ENCODE measurements at places on chromosomes 7 and 10. TPM values are rescaled to one million over a fixed set of nuclear protein-coding genes. Genes with fewer than 3 reads are reported as not detected.
A peak's percentile ranks its signal among the peaks of the same experiment; 100 is the strongest.

The FAM204A gene
- total RNA-seq, result 66.9 TPM

The HMX2 gene
- total RNA-seq, result not detected

The CACNB2 gene
- 73.5 TPM for total RNA-seq

The PTPRN2 gene
- total RNA-seq, result 3.0 TPM

The KLLN gene
- not detected for total RNA-seq

The CLCN1 gene
- not detected for total RNA-seq

The NCAPG2 gene
- 4.2 TPM for total RNA-seq

The RASA4B gene
- 22.1 TPM for total RNA-seq

DNA sequence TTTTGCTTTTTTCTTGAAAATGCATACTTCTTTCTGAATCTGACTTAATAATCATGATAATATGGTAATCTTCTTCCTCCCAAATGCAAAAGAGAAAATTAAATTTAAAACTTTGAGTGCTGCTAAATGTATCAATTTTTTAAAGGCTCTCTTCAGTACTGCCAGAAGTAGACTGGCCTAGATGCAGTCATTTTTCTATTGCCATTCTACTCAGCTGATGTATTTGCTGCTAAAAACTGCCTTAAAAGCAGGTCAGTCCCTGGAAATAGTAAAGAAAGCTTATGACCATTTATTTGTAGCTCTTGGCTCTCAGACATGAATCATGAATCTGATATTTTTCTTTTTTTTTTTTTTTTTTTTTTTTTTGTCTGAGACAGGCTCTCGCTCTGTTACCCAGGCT, 28.5 kb downstream of the NAPEPLD start:
- DNase-seq, result no peak

DNA sequence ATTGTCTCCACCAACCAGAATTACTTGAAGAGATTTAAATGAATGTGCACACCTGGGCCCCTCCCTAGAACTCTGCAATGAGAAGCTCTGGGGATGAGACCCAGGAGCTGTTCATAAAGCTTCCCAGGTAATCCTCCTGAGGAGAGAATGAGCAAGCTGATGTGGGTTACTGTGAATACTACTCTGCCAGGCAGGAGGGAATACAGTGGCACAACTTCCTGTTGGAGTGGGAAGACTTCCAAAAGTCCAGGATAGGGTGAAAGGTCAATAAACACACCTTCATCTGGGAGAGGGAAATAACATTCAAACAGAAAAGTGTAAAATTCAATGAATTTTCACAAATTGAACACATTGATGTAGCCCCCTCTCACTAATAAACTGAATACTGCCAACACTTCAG, 351.4 kb downstream of the ABCA13 start:
- DNase-seq, result no peak

DNA sequence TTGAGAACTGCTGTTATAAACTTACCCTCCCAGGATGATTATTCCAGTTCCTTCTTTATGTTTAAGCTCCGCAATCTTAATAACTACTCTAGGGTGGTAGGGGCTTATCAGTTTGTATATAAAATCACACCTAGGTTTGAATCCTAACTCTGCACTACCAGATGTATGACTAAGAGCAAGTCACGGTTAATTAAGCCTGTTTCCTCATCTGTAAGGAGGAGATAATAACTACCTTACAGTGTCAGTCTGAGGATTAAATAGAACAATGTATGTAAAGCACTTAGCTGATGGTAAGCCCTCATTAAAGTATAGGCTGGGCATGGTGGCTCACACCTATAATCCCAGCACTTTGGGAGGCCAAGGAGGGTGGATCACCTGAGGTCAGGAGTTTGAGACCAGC, 9.2 kb downstream of the DNA2 start:
- no peak for DNase-seq

- DNase-seq, result no peak
These were observed 128.9 kb downstream of the SDK1 start for GRCh38 chr7:3429981-3430380.

GRCh38 chr7:83739527-83739926, 90.6 kb upstream of the SEMA3E start:
- no peak for DNase-seq

GRCh38 chr10:19256331-19256730, 207.7 kb downstream of the MALRD1 start:
- no peak for DNase-seq

GRCh38 chr10:4847561-4848355, 21.8 kb downstream of the AKR1E2 start:
- peak; percentile 64 for DNase-seq

DNA sequence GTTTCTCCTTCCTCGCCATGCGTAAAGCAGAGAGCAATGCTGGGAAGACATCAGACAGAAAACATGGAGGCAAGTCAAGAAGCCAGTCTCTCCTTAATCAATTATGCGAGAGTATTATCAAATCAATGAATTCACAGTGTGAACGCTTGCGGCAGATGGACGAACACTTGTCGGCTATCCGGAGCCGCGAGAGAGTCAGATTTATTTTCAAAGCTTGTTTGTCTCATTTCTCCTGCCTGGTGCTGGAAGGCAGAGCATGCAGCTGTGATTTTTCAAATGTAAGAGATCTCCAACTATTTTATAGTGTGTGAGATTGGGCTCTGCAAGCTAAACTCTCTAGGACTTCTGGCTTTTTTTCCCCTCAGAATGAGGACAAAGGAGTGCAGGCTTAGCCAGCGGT, 252.3 kb downstream of the SNX10 start:
- DNase-seq, result no peak

DNA sequence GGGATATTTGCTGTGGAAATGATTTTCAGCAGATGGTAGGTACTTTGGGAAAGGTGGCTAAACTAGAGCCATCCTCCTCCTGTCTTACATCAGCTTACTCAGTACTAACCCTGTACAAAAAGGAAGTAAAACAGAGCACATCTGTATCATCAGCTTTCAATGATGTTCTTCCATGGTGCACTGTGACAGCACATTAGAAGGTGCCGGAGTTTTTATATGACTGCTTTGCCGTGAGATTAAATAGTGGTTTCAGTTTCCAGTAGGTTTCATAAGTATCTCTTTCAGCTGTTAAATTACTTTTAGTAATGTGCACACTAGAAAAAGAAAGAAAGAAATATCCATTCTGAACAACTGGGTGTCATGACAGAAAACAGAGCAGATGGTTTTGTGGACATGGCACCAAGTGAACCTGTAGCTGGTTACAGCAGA, 86.5 kb downstream of the ARID5B start:
- no peak for DNase-seq

DNA sequence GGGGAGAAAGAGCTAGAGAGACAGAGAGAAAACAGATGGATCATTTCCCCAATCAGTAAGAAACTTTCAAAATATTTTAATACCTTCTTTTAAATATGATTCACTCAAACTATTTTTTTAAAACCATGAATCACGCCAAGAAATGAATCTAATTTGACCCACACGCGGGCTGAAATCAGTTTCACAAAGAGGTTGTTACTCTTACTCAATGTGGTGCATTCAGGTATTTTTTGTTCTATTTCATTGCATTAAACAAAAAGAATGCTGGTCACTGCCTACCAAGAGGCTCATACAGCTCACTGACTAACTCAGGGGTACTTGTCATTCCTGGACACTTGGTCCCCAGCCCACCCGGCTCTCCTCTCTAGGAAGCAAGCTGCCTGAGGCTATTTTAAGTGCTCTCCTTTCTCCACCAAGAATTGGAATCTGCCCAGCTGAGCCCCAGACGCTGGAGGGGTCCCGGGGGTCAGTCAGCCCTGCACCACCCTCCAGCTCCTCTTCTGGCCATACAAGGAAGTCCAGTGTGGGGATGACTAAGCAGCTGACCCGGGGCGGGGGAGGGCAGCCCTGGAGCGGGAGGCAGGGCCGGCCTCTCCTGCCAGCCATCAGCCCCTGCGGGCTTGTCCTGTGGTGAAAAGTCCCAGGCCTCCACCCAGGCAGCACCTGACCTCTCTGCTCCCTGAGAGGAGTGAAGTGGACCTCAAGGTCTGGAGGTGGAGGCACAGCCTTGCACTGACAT, 21.7 kb upstream of the PFKP start:
- DNase-seq, result peak; percentile 95

DNA sequence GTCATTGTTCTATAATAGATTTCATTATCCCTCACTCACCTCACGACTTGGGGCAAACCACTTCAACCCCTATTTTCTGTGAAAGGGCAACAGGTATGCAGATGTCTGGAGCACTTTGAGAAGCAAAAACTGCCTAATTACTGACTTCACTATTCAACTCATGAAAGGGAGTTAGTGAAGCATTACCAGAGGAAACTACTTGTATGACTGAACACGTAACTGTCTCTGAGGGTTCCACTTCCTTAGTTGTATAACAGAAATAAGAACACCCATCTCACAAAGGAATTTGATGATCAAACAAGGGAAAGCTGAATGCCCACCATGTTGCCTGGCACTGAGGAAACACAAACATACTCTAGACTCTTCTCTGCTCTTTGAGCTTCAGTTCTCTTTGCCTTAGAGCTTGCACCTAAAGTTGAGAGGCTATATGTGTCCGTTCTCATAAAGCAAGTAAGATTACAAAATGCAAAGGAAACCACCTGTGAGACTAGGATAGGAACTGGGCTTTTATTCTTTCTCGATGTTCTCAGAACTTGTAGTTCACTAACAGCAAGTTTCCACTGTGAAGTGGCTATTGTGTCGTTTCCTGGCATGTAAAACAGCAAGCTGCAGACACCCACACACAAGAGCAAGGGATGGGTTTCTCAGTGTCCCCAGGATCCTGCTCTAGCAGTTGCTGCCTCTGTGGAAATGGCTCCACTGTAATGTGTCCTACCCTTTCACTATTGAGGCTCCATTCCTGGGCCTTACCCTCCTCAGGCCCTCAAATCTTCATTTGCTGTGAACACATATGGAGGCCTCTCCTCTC, 2.6 kb downstream of the TMEM243 start:
- no peak for DNase-seq

Measured in esophagus muscularis mucosa (tissue), 4 donors.